ENCODE measurements at places on chromosomes 7 and 10.

GRCh38 chr10:73898730-73899410, 12.1 kb upstream of the PLAU start:
- no peak for DNase-seq

- no peak for DNase-seq
Measured at GRCh38 chr7:29987811-29988317, 1.7 kb downstream of the SCRN1 start.

GRCh38 chr7:150351587-150352194, 10.3 kb upstream of the RARRES2 start:
- no peak for DNase-seq

DNA sequence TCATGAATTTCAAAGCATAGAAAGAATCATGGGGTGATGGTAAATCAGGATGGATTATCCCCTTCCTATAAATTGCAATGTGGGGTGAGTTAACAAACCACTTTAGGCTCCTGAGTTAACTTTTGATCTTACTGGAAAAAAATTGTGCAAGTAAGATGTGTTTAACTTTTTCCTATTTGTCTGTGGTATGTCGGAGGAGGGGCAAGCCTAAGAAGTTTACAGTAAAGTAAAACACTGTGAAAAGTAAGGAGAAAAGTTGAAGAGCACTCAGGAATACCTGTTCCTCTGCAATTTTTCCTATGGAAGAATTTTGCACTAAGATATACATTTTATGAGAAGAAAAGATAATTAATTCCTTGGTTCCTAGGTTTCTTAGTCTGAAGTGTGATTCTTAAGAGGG, 44.4 kb downstream of the IFIT5 start:
- no peak for DNase-seq

GRCh38 chr10:100122780-100123179, 41.1 kb upstream of the CPN1 start:
- DNase-seq = no peak

DNA sequence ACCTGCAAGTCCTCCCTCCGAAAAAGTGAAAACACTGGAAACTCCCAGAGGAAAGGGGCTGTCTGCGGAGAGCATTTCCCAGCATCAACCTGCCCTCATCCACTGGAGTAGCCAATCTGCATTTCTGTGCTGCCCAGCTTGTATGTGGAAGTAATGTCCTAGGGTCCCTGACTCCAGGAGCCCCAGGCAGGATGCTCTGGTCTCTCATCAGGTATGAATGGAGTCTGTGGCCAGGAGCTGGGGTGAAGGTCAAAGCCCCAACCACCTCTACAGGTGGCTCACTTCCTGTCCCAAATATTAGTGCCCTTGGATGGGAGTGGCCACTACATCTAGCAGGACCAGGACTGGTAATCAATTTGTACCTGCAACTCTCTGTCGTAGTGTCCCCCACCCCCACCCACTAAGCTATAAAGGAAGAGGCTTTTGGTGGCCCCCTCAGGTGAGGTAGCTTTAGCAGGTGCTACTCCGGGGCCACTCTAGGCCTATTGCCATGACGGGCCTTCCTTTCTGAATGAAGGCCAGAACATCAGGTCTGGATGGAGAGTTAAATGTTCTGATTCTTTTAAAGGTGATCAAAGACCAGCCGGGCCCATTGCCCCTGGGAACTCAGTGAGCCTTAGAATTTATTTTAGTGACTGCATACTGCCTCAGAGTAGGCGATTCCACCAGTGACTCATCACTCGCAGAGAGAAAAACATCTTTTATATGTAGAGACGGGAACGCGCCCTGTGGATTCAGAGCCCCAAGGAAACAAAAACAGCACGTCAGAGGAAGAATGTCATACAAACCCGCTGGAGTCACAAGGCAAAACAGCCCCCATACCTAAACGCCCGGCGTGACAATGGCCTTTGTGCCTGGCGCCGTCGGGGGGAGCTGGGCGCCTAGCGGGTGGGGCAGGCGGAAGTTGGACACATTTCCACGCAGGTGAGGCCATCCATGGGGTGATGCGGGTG, 13.0 kb downstream of the EN2 start:
- DNase-seq = no peak

DNA sequence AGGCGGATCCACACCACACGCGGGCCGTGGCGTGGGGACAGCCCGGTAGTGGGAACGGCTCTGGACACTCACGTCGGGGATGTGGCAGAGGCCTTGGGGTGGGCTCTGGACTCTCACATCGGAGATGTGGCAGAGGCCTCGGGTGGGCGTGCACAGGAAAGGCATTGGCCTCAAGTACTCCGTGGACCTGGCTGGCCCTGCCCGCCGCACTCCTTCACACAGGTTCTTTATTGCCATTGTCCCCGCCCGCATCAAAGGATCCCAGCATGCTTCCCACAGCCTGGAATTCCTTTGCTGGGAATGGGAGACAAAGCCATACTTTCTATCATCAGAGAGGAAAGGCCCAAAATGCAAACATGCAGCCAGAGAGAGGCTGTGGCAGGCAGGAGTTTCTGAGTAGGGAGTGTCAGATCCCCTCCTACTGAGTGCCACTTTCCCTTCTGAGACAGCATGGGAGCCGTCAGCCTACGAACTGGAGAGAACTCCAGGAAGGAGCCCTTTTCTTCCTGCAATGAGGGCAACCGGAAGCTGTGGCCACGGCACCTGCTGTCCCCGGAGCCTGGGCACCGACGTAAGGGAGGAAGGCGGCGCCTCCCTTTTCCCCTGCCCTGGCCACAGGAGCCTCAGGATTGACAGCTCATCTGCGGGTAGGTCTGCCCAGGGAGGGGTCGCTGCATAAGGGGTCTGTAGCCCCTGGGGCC, 51.5 kb downstream of the RBM17 start:
- DNase-seq = no peak

DNA sequence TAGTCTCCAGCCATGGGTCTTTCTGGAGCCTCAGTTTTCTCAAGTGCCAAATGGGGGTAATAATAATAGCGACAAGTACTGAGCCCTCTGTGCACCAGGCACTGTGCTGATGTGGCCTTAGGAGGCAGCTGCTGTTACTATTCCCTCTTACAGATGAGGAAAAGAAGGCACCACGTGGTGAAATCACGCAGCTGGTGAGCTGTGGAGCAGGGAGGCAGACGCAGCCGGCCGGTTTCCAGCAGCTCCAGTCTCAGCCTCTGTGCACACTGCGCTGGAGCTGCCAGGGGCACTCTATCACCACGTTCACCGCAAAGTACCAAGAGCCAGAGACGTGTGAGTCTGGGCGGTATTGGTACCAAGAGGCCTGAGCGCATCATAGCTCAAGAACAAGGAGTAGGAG, 9.6 kb downstream of the PYROXD2 start:
- no peak for DNase-seq

DNA sequence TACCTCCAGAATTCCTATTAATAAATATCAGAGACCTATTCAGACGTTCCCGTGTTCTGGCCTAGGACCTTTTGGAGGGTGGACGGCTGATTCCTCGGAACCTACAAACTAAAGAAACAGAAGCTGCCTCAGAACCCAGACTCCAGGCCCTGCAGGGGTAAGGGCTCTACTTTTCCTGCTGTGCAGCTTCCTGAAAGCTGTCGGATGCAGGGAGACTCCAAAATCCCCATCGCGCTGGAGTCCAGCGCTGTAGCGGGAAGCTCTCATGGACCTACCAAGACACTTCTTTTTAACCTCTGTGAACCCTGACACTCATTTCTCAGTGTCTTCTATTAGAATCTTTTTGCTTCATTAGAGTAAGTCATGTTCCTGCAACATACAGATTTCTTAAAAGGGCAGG, 244.5 kb upstream of the PITRM1 start:
- no peak for DNase-seq

- DNase-seq = no peak
Measured at GRCh38 chr7:105990727-105991453, 27.8 kb downstream of the CDHR3 start.

GRCh38 chr10:100303724-100304319, 17.3 kb upstream of the BLOC1S2 start:
- no peak for DNase-seq

GRCh38 chr10:73848821-73849489, 25.4 kb downstream of the CAMK2G start:
- DNase-seq = peak; percentile 92

DNA sequence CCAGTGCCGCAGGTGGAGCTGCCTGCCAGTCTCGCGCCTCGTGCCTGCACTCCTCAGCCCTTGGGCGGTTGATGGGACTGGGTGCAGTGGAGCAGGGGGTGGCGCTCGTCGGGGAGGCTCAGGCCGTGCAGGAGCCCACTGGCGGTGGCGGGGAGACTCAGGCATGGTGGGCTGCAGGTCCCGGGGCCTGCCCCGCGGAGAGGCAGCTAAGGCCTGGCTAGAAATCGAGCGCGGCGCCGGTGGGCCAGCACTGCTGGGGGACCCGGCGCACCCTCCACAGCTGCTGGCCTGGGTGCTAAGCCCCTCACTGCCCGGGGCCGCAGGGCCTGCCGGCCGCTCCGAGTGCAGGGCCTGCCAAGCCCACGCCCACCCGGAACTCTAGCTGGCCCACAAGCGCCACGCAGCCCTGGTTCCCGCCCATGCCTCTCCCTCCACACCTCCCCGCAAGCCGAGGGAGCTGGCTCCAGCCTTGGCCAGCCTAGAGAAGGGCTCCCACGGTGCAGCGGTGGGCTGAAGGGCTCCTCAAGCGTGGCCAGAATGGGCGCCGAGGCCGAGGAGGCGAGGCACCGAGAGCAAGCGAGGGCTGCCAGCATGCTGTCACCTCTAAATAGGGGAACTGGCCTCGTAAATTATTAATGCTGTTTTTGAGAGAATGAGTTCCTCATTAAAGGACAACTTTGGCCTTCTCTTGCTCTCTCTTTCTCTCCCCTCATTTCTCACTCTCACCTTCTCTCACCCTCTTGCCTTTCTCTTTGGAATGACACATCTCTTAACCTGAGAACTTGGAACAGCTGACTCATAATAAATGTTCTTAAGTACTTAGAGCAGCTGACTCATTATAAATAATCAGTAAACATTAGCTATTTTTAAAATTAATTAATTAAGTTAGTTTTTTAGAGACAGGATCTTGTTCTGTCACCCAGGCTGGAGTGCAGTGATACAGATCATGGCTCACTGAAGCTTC, 4.9 kb downstream of the ACADSB start:
- DNase-seq = no peak

DNA sequence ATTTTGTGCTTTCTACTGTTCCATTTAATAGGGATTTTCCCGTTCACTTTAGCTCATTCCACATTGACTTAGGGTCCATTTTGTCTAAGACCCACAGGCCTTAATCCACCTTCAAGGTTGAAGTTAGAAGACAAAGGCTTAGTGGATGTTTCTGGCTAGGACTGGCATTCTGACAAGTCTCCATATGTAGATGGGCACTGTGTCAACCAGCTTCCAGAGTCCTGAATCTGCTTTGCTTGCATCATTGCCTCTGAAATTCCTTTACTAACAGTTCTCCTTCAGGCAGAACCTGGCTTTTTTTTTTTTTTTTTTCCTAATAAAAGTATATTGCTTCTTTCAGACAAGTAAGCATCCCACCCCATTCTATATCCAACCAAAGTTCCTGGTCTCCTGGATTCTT, 69.6 kb upstream of the PDCD4 start:
- no peak for DNase-seq

GRCh38 chr10:63236113-63236935, 103.2 kb downstream of the NRBF2 start:
- DNase-seq = no peak

GRCh38 chr10:127911218-127911866, 4.4 kb downstream of the PTPRE start:
- DNase-seq = no peak

- no peak for DNase-seq
Measured at GRCh38 chr7:117270371-117270770, 52.5 kb downstream of the WNT2 start.

DNA sequence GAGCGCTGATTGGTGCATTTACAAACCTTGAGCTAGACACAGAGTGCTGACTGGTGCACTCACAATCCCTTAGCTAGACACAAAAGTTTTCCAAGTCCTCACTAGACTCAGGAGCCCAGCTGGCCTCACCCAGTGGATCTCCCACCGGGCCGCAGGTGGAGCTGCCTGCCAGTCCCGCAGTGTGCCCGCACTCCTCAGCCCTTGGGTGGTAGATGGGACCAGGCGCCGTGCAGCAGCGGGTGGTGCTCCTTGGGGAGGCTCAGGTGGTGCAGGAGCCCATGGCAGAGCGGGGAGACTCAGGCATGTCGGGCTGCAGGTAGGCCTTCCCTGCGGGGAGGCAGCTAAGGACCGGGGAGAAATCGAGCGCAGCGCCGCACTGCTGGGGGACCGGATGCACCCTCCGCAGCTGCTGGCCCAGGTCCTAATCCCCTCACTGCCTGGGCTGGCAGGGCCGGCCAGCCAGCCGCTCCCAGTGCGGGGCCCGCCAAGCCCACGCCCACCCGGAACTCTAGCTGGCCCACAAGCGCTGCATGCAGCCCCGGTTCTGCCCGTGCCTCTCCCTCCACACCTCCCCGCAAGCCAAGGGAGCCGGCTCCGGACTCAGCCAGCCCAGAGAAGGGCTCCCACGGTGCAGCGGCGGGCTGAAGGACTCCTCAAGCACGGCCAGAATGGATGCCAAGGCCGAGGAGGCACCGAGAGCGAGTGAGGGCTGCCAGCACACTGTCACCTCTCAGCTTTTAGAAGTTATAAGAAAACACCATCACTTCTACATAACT, 128.9 kb downstream of the ZNF438 start:
- DNase-seq = no peak

DNA sequence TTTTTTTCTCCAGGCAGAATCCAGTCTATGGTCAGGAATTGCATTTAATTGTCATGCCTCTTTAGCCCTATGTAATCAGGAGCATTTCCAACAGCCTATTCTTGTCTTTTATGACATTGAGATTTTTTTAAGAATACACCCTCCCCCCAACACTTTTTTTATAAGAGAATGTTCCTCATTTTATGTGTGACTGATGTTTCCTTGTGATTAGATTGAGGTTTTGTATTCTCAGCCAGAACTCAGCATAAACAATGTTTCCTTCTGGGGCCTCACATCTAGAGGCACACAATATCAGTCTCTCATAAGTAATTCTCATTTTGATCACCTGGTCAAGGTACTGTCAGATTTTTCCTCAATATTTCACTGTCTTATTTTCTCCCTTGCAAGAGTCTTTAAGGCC, 193.4 kb upstream of the PDE1C start:
- DNase-seq = no peak

- DNase-seq = no peak
Measured at GRCh38 chr10:51620131-51620530, 79.3 kb downstream of the CSTF2T start.
